CD8-positive, alpha-beta T cell (primary cell): ENCODE measurements at places on chromosomes 11 and 22.
A peak's percentile ranks its signal among the peaks of the same experiment; 100 is the strongest.

- DNase-seq = no peak
Measured at GRCh38 chr22:35835998-35836691, 118.5 kb downstream of the APOL5 start.

DNA sequence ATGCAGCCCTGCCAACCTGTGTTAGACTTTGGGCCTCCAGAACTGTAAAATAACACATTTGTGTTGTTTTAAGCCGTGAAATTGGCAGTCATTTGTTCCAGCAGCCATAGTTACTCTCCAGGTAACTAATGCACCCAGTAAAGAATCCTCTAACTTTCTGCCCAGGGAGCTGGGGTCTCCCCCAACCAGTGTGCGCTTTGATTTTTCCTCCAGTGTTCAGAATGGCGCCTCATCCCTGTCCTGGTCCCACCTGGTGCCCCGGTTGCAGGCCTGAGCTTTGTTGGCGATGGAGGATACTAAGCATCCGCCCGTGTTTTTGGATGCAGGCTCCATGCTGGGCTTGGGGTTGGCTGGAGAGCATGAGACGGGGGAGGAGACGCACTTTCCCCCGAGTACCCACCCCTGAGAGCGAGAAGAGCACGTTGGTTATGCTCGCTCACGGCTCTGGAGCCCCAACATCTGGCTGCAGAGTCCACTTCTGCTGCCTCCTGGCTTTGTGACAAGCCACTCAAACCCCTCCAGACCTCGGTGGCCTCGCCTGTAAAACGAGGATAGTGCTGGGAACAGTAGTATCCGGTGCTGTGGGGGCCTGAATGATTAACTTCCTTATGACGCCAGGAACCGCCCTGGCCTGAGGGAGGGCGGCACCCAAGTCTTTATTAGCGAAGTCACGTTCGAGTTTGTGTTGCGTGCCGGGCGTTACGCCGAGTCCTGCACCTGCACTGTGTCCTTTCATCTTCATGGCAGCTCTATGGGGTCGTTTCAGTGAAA is 25.8 kb downstream of the MRGPRD start:
- DNase-seq = no peak

DNA sequence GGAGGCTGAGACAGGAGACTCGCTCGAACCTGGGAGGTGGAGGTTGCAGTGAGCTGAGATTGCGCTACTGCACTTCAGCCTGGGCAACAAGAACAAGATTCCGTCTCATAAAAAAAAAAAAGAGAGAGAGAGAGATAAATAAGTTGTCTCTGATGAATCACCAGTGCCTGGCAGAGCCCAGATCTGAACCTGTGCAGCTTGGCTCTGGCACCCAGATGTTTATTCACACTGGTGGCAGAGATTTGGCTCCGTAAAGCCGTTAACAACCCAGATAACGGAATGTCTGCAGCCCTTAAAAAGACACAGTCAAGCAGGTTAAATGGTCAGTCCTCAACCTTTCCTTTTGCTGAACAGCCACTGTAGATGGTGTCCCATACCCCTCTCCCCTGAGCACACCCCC is 33.5 kb upstream of the RTL6 start:
- no peak for DNase-seq

- no peak for DNase-seq
Measured at GRCh38 chr11:85965202-85965601, 103.7 kb downstream of the PICALM start.

GRCh38 chr22:17060126-17060525 is 24.7 kb upstream of the IL17RA start:
- DNase-seq = no peak

DNA sequence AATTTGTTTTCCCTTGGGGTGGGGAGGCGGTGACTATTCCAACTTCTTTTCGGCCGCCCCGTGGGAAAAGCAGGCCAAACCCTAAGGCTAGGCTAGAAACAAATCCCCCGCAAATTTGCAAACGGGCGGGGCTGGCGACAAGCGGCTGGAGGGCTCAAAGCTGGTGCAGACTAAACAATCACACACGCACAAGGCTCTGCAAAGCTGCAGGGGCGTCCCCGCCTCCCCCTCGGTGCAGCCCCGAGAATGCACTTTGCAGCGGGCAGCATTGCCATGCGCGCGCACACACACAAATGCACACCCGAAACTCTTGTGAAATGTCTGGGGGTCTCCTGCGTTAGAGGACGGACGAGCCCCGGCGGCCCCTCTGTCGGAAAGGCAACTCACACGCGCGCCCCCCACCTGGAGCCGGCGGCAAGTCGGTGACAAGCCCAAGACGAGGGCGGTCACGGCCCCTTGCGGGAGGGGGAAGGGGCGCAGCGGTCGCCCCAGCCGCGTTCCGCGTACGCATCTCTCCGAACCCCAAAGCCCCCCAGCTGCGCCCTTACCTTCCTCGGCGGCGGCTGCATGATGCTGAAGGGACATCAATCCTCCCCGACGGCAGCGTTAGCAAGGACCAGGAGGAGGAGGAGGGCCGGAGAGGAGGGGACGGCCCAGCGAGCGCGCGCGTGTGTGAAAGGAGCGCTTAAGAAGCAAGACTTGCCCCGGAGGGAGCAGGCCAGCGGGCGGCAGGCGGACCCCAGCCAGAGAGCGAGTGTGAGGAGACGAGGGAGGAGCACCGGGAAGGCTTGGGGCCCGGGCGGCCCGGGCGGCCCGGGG is 600 bp downstream of the FCHSD2 start:
- peak; percentile 81 for DNase-seq

DNA sequence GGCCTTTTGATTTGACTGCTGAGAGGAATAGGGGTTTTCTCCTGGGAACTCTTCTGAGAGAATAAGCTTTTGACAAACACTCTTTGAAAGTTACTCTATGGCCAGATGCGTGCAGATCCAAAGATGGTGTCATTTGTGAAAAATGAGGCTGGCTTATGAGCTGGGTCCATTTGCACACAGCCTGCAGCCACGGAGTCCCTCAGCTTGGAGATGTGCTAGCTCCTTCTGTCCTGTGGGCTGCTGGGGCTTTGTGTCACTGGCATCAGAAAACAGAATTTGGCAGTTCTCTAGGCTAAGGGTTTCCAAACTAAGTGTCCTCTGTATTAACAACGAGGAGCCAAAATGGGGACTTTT is 702.4 kb downstream of the NTM start:
- no peak for DNase-seq

- DNase-seq = no peak
Measured at GRCh38 chr11:43557553-43558110, 122.9 kb upstream of the HSD17B12 start.

- no peak for DNase-seq
Measured at GRCh38 chr11:6799402-6799801, at the start of gene OR6A2. OR6A2 (minus strand) TSS chr11:6799689; CDS start chr11:6795708, 3,981 bp downstream.

GRCh38 chr11:33001751-33002542 is 13.7 kb upstream of the DEPDC7 start:
- no peak for DNase-seq

GRCh38 chr11:126658306-126659056 is 303.0 kb downstream of the ST3GAL4 start:
- DNase-seq = no peak

DNA sequence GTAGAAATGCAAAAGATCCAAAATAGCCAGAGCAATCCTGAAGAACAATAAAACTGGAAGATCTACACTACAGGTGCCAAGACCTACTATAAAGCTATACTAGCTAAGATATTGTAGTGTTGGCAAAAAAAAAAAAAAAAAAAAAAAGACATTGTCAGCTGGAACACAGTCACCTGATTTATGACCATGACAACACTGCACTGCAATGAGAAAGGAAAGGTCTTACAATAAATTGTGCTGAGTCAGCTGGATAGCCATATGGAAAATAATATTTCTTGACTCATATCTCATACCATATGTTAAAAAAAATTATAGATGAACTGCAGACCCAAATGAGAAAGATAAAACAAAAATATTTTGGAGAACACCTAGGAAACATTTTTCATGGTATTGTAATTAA is 3.1 kb upstream of the PANX3 start:
- no peak for DNase-seq

DNA sequence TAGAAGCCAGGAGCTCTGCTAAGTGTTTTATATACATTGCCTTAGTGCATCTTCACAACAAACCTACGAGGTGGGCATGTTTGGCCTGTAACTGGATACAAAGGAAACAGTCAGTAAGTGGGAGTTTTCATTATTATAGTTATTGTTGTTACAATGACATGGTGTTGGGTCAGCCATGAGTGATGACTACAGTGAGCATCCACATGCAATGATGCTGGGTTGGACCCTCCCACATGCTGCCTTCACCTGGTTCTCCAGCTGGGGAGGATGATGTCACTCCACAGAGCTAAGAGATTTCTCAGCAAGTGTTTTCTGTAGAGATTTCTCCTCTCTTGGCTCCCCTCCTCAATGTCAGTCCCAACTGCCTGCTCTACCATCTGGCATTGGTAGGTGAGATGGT is 59.3 kb downstream of the EHF start:
- DNase-seq = no peak

GRCh38 chr11:112864672-112865071 is 96.5 kb upstream of the NCAM1 start:
- no peak for DNase-seq

DNA sequence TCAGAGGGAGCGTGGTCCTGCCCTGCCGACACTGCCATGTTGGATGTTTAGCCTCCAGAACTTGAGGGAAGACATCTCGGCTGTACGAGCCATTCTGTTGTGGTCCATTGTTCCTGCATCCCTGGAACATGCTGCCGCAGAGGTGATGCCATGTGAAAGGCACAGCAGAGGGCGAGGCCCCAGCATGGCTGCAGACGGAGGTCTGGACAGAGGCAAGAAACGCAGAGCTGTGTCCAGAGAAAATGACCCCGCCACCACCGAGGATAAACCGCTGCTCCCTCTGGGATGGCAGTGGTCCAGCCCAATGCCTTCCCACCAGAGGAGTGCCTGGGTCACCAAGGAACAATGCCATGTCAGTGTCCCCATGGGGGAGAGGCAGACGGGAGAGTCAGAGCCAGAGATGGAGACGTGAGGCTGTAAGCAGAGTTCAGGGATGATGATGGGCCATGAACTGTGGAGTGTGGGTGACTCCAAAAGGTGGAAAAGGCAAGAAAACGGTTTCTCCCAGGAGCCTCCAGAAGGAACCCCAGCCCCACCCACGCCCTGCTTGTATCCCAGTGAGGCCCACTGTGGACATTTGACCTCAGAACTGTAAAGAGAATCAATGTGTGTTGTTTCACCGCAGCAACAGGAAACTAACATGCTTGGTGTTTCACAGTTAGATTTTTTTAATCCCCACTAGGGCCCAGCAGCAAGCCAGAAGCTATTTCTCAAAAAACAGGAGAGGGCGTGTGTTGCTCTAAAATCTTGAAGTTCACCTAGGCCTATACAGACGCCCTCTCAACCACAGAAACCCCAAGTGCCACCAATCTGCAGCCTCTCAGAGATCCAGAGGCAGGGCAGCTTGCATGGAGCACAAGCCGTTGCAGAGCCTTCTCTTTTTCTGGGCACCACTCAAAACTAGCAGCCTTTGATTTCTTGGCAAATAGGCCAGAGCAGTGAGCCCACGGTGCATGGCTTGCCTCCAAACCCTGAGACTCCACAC is 1422.9 kb downstream of the TBC1D22A start:
- no peak for DNase-seq

GRCh38 chr11:100994966-100995365 is 134.6 kb downstream of the PGR start:
- no peak for DNase-seq

DNA sequence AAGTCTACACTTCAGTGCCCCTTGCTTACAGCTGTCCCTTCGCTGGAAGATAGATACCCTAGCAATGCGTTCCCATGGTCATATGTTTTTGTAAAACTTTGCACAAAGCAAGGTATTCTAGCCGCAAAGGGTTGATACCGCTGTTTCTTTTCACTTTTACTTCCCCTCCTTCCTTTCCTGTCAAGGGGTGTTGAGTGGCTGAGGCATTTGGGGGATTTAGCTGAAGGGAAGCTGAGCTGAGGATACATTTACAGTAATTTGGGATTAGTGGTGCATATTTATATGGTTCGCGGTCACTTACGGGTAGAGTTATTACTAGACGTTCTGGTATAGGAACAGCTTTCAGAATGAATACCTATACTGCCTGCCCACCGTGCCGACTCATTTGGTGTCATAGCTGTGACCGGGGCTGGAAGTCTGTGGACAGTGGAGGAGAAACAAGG is 86.9 kb upstream of the WNT11 start:
- no peak for DNase-seq
